ENCODE measurements at places on chromosomes 2 and 18.

DNA sequence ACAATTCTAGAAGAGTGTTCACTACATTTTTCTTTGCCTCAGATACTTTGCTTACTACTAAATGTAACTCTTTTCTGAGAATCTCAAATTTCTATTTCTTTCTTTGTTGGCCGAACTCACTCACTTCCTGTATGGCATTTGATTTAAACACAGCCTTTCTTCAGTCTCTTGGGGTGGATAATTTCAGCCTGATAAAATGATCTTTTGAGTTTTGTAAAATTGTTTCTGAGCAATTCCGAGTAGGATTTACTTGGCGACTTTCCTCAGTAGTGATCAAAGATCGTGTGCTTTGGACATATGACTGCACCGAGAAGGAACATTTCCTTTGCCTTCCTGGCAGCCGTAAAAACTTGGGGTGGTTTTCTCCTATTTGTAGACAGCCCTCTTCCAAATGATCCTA lies 127.4 kb downstream of the DCDC2C start:
- DNase-seq: no peak

GRCh38 chr18:49582579-49582978 lies 20.7 kb downstream of the LIPG start:
- no peak for DNase-seq

DNA sequence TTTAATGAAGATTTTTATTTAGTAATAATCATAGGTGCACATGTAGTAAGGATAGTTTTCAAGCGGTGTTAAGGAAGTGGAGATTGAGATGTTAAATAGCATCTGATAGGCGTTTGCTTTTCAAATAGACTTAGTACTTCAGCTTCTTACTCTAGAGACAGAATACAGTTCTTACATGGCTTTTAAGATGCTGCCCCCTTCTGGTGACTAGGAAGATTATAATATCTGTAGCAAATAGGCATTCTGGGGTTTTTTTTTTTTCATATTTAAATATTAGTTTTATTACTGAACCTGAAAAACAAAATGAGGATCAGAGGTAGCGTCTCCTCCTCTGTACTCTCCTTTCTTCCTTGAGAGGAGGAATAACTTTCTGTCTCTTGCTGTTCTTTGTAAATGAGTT lies 100.2 kb downstream of the AGAP1 start:
- no peak for DNase-seq

DNA sequence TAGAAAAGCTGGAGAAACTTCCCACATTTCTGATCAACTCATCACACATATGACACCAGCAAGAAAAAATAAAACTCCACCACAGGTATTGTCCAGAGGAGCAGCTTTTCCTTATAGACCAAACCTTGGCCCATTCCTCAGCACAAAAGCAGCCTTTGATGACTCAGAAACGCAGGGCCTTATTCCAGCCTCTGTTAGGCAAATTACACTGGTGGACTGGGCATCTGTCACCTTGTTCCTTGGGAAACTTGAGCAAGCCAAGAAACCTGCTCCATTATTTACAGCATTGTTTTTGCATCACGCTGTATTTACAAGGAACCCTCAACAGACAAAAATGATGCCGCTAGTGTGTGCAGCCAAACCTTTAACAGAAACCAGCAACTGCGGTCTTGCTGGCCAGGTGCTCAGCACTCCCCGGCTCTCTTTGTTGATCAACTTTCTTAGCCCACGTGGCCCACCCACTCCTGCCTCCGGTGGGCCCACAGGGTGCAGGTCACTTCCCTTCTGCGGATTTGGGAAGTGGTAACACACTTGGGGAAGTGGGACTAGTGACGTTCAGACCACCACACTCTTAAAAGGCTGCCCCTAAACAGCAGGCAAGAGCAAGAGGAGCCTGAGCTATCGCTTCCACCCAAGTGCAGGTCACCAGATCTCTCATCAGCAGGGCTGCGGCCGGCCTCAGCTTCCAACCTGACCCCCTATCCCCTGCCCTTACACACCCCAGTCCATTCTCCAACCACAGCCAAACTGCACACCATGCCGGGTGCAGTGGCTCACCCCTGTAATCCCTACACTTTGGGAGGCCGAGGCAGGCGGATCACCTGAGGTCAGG lies 1.5 kb downstream of the AP1S3 start:
- DNase-seq: no peak

- no peak for DNase-seq
Measured at GRCh38 chr2:206890179-206890578, 49.1 kb upstream of the CPO start.

GRCh38 chr2:152200565-152201465 lies 25.3 kb upstream of the STAM2 start:
- no peak for DNase-seq

- no peak for DNase-seq
Measured at GRCh38 chr2:212416086-212416485, 122.5 kb downstream of the ERBB4 start.

GRCh38 chr18:8322486-8322885 lies 286.8 kb upstream of the RAB12 start:
- no peak for DNase-seq

DNA sequence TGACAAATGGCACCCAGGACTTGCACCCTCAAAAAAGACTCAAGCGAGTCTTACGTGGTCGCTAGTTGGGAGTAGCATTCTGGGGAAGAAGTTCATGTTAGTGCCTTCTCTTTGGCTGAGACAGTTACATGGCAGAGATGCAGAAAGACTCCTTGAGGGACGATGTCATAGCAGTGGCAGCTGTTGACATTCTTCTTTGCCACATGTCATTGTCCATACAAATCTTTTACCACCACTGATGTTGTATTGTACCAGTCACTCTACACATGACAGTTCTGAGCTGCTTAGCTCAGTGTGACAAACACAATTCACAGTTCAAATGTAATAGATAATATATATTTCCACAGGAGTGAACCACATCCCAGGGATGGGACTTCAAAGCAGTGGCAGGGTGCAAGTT lies 197.1 kb downstream of the TCF4 start:
- DNase-seq: no peak

- DNase-seq: no peak
Measured at GRCh38 chr2:68465081-68465916, 1.8 kb downstream of the FBXO48 start.

- no peak for DNase-seq
Measured at GRCh38 chr2:188243381-188243780, 48.3 kb upstream of the GULP1 start.

GRCh38 chr2:171791361-171791760 lies 102.7 kb downstream of the SLC25A12 start:
- no peak for DNase-seq

DNA sequence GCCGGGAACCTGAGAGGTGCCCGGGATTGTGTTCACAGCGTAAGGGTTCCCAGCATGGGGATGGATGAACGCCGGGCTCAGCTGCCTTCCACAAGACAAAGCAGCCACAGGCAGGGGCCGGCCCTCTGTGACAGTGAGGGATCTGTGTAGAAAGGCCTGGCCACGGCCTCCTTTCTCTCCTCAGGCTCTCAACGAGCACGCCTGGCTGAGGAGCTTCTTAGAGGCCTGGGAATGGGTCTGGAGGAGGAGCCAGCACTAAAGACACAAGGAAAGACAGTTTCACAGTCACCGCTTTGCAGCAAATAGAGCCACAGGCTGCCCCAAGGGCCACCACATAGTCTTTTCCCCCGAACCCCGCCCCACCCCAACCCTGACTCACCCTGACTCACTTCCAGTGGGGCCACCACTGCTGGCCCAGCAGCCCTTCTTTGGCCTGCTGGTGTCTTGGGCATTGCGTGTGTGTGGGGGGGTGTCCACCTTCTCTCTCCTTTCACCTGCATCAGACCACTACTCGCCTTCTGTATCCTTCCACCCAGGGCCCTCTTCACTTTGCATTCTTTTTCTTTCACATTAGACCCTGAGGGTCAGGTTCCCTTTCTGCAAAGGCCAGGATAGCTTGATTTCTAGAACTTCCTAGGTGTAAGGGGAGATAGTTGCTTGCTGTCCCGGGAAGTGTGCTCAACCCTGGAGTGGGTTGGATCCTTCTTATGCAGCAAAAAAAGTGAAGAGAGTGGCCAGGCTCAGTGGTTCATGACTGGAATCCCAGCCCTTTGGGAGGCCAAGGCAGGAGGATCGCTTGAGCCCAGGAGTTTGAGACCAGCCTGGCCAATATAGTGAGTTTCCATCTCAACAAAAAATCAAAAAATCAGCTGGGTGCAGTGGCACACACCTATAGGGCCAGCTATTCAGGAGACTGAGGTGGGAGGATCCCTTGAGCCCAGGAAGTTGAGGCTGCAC lies 19.3 kb upstream of the HPCAL1 start:
- DNase-seq: no peak

GRCh38 chr2:120246546-120247300 lies 5.9 kb upstream of the RALB start:
- DNase-seq: no peak

DNA sequence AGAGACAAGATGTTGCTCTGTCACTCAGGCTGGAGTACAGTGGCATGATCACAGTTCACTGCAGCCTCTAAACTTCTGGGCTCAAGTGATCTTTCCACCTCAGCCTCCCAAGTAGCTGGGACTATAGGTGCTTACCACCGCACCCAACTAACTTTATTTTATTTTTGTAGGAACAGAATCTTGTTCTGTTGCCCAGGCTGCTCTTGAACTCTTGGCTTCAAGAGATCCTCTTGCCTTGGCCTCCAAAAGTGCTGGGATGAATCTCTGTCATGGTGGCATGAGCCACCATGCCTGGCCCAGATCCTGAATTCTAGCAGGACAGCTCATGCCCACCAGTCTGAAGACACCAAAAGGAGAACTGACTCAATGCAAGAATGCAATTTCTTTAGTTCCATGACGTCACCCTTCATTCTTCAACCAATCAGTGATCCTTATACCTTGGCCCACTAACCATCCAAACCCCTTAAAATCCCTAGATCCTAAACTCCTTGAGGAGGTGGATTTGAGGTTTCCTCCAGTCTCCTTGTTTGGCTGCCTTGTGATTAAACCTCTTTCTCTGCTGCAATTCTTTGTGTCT lies 25.6 kb upstream of the CXXC1 start:
- no peak for DNase-seq

DNA sequence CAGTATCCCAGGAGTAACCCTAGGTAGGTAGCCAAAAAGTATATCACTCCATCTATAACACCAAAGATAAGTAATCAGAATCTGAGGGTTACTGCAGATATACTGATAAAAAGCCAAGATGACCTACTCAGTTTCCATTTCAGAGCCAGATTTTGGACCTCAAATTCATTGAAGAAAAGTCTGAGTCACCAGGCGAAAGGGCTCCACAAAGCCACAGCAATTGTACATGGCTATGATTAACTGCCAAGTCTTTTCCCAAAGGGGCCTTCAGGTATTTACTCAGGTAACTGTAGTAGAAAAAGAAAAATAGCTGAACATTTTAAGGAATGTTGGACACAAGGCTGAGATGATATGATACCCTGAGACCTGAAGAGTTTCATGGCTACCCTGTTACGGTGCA lies 75.6 kb upstream of the KCNH7 start:
- DNase-seq: no peak

GRCh38 chr2:145752091-145752806 lies 1232.3 kb upstream of the ZEB2 start:
- no peak for DNase-seq

DNA sequence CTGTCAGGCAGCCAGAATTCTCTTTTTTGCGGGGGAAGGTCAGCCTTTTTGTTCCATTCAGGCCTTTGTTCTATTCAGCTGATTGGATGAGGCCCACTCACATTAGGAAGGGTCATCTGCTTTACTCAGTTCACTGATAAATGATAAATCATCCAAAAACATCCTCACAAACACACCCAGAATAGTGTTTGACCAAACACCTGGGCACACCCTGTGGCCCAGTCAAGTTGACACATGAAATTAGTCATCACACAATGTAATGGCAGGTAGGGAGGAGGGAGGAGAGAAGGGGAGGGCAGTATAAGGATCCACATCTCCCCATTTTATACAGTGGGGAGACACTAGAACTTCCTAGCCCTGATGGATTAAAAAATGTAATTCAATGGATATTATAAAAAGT lies 8.3 kb upstream of the RMC1 start:
- DNase-seq: no peak

GRCh38 chr2:181074457-181074856 lies 94.1 kb downstream of the UBE2E3 start:
- DNase-seq: no peak

DNA sequence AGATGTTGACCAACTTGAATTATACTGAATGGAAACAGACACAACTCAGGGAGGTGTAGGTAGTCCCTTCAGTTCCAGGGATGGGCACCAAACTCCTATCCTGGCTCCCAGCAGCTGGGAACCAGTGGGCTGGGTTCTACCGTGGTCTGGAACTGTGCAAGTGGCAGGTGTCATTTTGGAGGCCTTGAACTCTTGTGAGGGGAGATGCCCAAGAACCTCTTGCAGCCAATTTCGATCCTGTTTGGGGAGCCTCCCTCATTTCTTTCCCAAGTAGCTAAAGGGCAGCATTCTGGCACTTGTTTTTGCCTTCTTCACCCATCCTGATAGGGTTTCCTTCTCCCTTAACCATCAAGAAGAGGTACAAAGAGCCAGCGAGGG lies 200.2 kb downstream of the ANKRD30B start:
- no peak for DNase-seq

GRCh38 chr2:207140265-207140664 lies 25.5 kb downstream of the KLF7 start:
- no peak for DNase-seq

- DNase-seq: no peak
Measured at GRCh38 chr2:140286377-140286776, 1506.2 kb upstream of the NXPH2 start.

- DNase-seq: no peak
Measured at GRCh38 chr2:190446193-190446592, 38.0 kb downstream of the MFSD6 start.

DNA sequence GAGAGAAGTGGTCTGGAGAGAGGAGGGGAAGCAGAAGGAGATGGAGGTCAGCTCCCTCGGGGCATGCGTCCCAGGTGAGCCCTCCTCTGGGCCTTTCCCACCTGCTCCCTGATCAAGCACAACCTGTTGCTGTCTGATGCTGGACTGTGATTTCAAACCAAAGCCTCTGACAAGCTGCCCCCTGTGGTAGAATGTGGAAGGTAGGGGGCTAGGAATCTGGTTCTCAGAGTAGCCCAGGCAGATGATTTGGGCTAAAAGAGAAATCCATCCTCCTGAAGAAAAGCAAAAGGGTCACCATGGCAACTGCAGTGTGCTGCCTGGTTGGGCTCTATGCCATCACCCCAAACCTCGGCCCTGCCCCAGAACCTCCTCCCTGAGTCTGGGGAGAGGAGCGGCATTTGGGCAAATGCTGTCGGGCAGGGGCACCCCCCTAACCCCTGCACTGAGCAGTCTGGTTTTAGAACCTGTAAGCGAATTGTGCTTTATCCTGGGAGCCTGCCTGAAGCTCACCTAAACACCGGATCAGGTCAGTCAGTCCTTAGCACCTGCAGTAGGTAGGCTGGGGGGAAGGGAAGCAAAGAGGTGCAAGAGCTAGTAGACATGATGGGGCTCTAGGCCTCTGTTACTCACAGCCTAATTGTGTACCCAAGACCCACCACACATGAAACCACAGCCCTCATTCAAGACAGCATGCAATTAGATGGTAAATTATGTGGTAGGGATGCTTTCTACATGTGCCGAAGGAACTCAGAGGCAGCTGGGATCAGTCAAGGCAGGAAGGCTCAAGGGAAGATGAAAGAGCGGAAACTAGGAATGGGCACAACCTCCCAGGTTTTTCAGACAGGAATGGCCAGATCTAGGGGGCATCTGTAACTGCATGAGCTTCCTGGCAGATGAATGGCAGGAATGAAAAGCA lies 83.5 kb downstream of the DNMT3A start:
- no peak for DNase-seq

GRCh38 chr2:188364033-188364630 lies 72.5 kb downstream of the GULP1 start:
- DNase-seq: no peak
